ENCODE measurements at places on chromosomes 13 and 19.

GRCh38 chr13:24083722-24084421 lies 76.6 kb upstream of the SPATA13 start:
- no peak for DNase-seq

DNA sequence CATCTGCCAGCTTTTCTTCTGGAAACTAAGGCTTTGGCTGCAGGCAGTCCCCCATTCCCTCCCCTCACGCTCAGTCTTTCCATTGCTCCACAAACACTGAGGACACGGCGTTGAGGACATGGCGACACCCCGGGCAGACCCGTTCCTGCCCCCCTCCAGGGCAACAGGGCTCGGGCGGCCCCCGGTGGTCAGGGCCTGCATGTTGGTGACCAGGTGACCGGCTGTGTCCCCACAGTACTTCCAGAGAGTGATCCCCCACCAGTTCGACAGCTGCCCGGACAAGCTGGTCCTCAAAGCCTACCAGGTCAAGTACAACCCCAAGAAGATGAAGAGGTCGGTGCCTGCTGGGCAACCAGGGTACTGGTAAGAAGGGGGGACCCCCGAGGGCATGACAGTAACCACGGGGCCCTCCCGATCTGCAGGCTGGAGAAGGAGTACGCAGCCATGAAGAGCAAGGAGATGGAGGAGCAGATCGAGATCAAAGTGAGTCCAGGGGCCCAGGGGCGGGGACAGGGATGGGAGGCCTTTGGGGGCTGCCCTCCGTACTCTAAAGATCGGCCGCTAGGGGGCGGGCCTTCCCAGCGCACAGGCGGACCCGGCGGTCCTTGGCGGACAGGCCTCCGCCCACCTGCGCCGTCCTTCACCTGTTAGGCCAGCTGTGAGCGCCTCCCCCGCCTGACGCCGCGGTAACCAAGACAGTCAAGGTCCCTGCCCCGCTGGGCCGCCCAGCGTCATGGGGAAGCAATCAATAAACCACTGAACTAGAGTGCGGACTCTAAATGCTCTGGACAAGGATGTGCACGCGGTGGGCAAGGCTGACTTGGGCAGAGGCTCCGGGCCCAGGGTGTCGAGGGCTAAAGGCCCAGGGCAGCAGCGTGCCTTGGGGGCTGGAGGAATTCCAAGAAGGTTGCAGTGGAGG lies 21.1 kb downstream of the PRR36 start:
- peak; percentile 91 for DNase-seq

DNA sequence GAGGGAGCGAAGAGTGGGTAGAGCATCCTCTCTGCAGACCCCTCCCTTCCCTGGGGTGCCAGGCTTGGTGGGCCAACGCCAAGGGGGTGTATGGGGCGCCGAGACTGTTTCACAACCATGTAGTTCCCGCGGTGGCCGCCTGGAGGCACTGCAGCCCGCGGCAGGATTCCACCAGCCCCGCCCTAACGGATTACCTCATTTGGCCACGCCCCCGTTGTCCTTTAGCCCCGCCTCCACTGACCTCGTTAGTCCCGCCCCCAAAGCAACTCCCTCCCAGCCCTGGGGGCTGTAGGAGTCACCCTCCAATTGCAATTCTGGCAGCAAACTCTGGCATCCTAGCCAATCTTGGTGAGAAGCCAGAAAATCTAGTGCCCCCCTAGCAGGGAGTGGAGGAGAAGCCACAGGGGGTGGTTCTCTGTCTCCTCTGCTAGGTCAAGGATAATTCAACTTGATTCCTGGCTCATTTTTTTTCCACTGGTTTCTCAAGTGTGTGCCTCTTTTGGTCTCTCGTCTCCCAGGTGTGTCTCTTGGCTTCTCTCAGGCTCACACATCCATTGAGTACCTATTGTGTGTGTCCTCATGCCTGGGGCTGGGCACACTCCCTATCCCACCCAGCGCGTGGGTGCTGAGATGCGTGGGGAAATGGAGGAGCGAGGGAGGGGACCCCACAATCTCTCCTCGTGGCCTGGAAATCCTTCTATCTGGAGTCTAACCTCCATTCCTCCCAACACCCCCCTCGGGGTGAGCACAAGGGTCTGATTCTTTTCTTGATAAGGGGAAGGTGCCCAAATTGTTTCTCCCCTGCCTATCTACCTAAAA lies 2.0 kb downstream of the OLFM2 start:
- DNase-seq, result peak; percentile 90

- no peak for DNase-seq
These were observed 48.6 kb upstream of the POSTN start for GRCh38 chr13:37647031-37647650.

- peak; percentile 84 for DNase-seq
These were observed 4.4 kb downstream of the KXD1 start for GRCh38 chr19:18562086-18562485.

- DNase-seq, result no peak
These were observed at the start of gene FGF21 for GRCh38 chr19:48755084-48755641. Gene FGF21 (plus strand): TSS chr19:48755524. CDS start chr19:48756237, 713 bp downstream.

DNA sequence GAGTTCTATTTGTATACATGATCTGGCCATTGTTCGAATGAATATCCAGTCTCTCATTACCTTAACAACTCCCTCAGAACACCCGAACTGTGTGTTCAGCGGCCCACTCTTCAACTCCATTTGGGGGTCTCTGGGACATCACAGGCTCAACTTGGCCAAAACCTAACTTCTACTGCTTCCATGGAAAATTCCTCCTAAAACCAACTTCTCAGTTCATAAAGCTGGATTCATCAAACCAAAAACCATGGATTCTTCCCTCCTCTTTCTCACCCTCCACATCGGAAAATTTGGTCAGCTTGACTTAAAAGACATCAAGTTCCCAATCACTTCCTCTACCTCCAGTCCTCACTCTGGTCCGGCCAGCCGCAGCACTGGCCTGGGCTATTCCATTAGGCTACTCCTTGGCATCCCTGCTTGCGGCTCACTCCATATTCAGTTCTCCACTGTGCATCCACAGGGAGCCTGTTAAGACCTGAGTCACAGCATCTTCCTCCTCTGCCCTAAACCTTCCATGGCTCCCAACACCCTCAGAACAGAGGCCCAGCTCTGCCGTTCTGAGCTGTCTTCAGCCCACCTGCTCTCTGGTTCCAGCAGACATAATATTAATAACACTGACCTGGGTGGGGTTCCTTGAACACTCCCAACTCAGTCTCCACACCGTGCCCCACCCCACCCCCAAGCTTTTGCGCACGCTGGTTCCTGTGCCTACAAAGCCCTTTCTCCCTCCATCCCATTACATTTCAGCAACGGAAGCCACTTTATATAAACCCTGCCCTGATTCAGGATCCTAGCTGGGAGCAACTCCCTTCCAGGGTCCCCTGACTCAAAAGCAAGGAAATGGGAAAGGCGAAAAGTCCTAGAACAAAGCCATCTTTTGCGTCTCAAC lies 1.1 kb downstream of the ZNF792 start:
- DNase-seq, result peak; percentile 23

DNA sequence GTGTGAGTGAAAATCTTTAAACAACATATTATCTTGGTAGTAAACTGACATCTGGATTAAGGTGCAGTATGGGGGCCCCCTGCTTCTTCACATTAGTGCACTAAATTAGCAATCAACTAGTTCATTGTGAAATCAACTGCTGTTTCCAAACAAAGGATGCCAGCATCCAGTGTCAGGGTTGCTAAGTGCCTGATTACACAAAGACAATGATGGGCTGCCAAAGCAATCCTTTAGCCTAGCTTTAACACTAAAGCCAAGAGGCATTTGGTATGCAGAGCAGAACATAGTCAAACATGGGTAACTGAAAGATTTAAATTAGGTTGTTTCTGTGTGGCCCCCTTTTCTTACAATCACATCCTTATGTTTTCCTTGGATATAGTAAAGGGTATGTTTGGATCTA lies 543.1 kb upstream of the SLITRK5 start:
- DNase-seq, result peak; percentile 24

DNA sequence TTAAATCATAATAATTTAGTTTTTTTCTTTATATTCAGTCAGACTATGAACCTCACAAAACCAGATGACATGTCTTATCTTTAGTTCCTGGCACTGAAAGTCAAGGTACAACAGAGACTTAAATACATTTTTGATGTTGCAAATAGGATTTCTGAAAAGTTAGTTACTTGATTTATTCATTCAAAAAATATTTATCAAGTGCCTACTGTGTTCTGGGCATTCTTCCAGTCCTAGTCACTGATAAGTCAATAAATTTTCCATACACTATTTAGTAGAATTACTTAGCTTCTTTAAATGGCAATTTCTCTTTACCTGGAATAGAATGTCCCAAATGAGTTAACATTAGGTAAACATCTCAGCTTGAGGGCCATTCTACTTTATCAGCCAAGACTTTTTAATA lies 938.3 kb upstream of the PCDH9 start:
- DNase-seq, result no peak

GRCh38 chr13:109727251-109727650 lies 59.1 kb downstream of the IRS2 start:
- no peak for DNase-seq

All from GM03348 (cell line).